ENCODE measurements at places on chromosomes 7 and 10. TPM values are rescaled to one million over a fixed set of nuclear protein-coding genes. Genes with fewer than 3 reads are reported as not detected.

FKBP9 gene
- 273 TPM for polyA plus RNA-seq

RSPH10B gene
- polyA plus RNA-seq = not detected

- no peak for DNase-seq
Measured at GRCh38 chr10:12888470-12888869, 113.0 kb downstream of the CCDC3 start.

NPSR1 gene
- 0.84 TPM for polyA plus RNA-seq

DNA sequence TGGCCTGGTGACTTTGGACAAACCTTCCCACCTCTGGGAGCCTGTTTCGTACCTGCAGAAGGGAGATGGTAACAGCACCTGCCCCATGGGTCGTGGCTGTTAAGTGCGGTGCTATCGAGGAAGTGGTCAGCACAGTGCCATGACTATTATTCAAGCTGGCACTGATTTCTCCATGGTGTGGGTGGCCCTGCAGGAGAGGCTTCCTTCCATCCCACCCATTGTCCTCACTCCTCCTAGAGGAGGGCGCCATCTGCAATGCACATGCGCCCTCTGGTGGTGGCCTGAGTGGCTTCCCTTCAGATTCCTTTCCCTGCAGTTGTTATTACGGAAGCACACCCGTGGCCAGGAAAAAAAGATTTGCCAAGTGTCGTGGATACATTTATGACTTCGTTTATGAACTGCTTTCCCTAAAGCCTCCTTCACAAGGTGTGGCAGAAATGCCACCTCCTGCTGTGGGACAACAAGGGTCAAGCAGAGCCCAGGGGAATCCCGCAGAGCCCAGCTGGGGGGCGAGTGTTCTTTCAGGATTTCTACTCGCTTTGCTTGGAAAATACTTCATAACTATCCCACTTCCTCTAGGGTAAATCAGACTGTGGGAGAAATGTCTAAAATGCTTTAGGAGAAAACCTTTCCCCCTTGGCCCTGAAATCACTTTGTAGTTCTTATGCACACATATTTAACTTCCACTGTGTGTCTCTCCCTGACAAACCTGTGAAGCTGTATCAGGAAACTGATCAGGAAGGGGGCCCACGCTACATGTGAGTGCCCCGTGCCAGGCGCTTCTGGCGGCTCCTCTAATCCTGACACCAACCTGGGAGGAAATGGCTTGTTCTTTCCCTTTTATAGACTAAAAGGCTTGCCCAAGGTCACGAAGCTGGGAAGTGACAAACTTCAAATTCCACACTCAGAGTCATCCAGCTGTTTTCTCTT lies 98.0 kb upstream of the ANLN start:
- peak; percentile 92 for DNase-seq

CLRN3 gene
- polyA plus RNA-seq = 0.14 TPM

CCDC6 gene
- polyA plus RNA-seq = 20.1 TPM

- no peak for DNase-seq
Measured at GRCh38 chr7:157906583-157906982, 569.8 kb downstream of the DNAJB6 start.

GRCh38 chr10:15144788-15145187 lies 23.7 kb downstream of the NMT2 start:
- DNase-seq = no peak

CRCP gene
- 21.4 TPM for polyA plus RNA-seq

DNA sequence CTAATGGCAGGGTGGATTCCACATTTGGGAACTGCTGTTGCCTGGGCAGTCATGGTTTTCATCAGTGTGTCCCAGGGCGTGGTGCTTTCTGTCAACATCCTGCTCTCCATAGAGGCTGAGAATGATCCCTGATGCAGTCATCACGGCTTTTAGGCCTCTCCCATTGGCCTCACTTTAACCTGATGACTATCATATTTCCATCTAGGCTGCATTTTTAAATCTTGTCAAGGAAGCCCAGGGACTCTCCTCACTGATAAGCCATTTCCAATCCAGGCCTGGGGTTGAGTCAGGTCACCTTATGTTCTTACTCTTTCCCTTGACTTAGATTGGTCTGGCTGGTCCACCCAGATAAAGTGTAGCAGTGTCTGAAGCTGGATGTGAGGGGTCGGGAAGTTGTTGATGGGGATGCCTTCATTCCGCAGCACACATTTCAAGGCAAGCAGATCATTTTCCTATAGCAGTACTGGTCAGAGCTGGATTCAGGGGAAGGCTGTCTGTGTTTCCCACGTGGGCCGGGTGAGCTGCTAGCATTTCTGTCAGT lies 177.0 kb downstream of the AUTS2 start:
- peak; percentile 59 for DNase-seq

DNA sequence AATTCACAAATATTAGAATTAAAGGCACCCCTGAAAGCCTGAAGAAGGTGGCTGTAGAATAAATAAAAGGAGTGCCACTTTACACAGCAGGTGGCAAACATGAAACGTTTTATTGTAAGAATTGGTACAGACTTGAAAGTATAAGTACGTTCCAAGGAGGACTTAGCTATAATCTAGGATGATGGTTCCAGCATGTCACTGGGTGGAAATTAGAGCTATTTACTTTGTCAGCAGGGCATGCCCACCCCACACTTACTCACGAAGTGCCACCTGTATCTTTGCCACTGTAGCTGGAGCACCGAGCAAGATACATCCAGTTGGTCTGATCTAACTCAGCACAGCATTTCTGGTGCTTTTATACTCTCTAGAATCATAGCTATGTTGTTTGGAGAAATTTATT lies 97.8 kb downstream of the GRM8 start:
- no peak for DNase-seq

GRCh38 chr10:114664127-114664526 lies 6.1 kb upstream of the ABLIM1 start:
- DNase-seq = no peak

- peak; percentile 74 for DNase-seq
Measured at GRCh38 chr7:92785923-92786322, 50.5 kb downstream of the CDK6 start.

GRCh38 chr7:101950450-101951119 lies 133.2 kb downstream of the CUX1 start:
- DNase-seq = no peak

GRCh38 chr10:1594372-1595241 lies 142.7 kb downstream of the ADARB2 start:
- DNase-seq = no peak

DNA sequence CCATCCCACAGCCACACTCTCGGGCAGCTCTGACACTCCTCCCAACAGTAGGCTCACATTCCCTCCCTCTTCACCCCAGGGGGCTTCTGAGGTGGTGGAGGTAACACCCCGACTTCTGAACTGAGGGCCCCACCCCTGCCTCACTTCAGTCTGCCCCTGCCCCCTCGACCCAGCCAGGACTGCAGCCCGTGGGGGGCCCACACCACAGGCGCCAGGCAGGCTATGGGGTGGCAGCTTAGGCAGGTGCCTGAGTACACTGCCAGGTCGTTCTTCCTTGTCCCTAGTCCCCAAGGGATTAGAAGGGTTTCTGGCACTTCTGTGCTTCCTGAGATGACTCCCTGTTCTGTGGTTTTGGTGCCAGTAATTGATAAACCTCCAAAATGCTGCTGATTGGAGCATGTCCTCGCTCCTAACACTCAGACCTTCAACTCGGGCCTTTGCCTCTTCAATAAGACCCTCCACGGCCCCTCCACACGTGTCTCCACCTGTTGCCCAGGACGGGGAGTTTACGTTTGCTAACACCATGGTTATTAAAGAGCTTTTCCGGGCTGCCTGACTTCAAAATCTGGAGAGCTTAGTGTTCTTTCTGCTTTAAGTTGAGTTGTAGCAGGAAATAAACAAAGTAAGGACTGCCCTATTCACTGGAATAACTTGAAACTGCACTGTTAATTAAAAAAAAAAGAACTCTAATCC lies 23.8 kb upstream of the LARP4B start:
- no peak for DNase-seq

DNA sequence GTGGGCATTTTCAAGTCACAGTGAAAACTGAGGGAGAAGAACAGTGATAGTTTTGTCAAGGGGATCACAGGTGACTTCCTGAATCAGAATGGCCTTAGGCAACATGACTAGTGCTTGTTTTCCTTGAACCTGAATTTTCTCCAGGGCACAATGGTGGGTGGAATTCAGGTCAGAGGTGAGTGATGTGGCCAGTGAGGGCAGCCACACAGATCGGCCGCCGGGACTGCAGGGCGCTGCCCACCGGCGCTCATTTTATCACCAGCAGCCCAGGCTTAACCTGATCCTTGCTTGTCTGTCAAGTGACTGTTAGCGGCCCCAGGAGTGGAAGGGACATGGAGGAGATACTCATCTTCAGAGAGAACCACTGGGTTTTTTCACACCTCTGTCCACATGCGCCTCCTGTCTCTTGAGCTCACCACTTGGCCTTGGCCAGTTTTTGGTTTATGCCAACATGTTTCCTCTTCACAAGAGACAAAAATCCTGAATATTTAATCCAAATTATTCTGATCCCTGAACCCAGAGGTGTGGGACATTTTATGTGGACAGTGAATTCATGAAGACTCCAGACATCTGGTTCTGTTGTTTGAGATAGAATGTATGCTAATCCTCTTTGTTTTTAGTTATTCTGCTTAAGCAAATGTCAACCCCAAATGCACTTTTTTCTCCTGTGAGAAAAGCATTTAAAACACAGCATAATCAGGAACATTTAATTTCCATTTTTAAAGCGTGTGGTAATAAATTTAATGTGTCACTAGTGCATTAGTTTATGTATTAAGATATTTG lies 108.7 kb downstream of the DOCK1 start:
- DNase-seq = no peak

DNA sequence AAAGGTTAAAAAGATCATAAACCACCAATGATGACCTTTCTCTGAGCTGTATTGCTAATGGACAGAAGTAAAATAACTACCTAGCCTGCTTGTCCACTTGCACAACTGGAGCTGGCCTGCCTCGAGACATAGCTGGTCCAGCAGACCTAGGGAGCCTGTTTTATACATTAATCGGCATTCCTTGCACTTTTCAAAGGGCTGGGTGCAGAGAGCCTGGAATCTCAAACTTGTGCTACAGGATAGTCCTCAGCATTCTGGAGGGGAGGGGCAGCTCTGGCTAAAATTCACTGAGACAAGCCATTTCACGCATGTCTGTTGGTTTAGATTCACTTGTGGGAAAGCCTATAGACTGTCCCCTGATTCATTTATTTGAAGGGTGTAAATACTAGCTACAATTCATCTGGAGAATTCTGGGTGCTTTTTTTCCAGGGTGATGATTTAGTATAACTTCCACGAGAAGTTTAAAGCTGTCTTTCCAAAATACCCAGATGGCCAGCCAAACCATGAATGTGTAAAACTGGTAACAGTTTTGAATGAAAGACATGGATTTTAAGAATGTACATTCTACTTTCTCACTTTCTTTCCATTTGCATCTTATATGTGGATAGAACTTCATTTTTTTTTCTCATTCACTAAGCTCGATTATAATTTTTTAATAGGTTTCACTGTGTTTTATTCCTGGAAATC lies 389.4 kb downstream of the KCNMA1 start:
- no peak for DNase-seq

DNA sequence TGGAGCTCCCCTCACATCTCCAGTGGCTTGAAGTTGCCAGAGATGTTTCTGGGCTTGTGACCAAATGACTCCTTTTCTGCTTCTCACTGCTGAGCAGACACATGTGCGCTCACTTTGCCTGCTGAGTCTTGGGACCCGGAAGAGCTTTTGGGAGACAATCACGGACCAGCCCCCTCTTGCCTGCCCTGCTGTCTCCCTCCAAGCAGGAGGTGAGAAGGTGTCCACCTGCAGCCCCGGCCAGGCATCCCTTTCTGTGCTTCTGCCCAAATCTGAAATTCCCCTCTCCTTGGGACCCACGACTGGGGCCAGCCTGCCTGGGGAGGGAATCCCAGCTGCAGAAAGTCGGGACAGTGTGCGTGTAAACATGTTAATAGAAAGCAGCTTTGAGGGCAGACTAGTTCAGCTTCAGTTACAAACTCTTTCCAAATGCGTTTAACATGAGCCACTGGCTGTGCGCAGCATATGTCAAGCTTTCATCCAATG lies 31.7 kb downstream of the HTRA1 start:
- DNase-seq = peak; percentile 94

DNA sequence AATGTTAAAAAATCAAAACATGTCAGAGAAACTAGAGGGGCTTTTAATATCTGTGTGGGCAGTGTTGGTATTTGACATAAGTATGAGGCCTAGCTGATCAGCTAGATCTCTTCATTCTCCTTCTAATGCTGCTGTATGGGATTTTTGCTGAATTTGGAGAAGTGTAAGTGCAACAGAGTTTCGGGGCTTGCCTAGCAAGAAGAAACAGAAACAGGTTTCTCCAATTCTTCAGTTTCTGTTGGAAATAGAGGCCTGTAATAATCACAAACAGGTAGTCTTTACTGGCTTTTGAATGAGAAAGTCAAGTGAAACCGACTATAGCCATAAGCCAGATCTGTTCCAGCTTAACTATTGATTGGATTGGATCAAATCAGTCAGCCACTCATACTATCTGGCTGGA lies 96.4 kb upstream of the PCLO start:
- no peak for DNase-seq

FBXL13 gene
- not detected for polyA plus RNA-seq

COL26A1 gene
- polyA plus RNA-seq = 1.9 TPM

GRCh38 chr10:73759512-73760115 lies 15.4 kb downstream of the SEC24C start:
- no peak for DNase-seq

DNA sequence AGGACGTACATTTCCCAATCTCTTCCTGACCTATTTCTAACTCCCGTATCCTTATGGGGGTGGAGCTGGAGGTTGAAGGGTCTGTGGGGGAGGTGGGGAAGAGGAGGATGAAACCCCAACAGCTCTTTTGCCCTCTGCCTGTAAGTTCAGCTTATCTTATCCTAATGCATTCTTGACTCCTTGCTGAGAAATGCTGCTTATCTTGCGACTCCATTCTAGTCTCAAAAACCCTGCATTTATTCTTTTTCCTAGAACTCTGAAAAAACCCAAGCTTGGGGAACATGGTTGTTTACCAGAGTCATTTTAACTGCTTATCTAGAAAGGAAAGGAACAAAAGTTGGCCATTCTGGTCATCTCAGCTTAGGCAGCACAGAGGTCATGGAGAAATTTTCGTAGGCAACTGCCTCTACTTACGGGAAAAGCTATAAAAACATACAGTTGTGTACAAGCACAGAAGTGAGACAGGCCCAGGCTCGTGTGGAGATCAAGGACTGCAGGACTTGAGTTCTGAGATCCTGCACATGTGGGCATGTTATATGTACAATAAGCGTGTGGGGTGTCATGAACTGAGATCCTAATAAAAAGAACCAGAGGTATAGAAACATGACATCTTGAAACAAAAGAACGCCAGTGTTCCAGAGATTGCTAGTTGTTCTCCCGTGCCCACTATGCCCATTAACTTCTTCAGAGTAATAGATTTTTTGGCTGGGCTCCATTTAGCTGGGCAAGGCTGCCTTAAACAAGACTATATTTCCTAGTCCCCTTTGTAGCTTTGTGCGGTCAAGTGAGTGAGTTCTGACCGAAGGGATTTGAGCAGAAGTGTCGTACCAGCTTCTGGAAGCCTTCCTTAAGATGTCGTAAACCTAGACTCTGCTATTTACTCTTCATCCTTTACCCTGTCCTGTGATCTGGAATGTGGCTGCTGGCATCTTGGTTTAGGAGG lies 9.6 kb downstream of the INMT start:
- no peak for DNase-seq
